ENCODE measurements at places on chromosomes 2 and 18.

DNA sequence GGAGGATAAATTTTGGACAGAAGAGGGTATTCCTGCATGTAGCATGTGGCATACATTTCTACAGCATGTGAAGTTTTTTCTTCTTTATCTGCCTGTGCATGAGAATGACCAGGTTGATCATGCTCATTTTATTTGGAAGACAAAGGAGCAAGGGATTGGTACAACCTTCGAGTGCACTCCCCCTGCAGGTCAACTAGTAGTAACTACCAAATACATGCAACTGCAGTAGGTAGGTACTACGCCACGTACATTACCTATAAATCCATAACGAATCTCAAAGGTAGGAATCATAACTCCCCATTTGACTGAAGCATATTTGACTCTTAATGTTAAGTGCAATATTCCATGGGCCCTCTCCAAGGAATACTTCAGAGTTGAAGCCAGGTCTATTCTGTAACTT lies 763.9 kb downstream of the TSN start:
- no peak for DNase-seq

DNA sequence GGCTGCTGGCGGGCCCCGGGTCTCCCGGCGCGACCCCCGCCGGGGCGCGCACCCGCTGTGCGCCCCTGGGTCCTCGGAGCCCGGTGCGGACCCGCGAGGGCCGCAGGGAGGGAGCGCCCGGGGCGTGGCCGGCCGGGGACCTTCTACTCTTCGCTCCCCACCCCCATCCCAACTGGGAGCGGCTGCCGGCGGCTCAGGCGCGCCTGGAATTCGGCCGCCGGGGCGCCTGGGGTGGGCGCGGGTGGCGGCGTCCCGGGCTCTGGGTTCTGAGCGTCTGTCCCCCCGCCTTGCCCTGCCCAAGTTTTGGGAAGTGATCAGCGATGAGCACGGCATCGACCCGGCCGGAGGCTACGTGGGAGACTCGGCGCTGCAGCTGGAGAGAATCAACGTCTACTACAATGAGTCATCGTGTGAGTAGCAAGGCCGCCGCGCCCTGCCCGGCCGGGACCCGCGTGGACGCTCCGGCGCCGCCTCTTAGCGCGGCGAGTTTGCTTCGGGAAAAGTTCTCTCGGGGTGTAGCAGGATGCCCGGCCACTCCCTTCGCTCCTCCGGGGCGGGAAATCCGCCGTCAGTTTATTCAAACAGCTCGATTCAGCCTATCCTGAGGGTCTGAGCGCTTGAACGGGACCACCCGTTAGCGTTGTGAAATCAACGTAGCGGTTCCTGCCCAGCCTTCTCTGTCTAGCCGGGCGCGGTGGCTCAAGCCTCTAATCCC lies 502 bp downstream of the TUBB6 start:
- DNase-seq = peak; percentile 90

- no peak for DNase-seq
Observed at GRCh38 chr2:213419980-213420379, 135.7 kb downstream of the SPAG16 start.

DNA sequence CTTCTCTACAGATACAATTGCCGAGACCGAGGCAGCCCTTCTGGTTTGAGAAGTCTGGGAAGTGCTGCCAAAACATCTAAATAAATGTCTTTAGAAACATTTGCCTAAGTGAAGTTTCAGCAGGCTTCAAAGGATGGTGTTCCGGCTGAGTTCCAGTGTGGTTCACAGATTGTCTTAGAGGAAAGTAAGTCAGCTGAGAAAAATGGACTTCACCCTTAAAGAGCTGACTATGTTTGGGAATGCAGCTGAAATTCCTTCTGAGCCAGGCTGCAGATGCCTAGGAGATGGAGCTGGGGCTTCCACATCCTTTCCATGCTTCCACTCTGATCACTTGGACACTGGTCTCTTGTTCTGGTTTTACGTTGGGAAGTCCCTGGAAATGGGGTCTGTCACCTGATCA lies 83.6 kb downstream of the FHOD3 start:
- DNase-seq = no peak

GRCh38 chr2:35932276-35932963 lies 423.2 kb upstream of the CRIM1 start:
- DNase-seq = no peak

DNA sequence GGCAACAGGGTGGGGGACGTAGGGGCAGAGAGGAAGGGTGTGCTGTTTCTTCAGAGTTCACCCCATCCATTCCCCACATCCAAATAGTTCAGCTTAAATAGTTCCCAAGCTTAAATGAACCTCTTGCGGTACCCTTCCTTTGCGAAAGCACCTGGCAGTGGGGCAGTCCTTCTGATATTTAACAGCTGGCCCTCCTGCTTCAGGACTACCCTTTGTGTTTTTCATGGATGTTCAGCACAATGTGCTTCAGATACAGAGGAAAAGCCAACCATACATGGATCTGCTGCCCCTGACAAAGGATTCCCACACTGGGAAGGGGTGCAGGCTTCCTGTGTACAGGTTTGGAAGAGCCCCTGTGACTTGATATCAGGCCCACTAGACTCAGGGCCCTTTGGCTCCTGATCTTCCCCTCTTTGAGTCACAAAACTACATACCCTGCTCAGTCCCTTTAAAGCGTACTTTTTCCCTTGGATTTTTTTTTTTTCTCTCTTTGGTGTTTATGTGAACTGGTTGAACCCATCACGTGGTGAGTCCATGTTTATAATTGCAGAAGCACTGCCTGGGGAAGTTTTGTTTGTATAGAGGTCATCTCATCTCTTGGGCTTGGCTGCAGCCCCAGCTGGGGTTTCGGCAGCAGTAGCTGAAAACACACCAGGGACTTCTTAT lies 45.3 kb upstream of the IGFBP5 start:
- no peak for DNase-seq

DNA sequence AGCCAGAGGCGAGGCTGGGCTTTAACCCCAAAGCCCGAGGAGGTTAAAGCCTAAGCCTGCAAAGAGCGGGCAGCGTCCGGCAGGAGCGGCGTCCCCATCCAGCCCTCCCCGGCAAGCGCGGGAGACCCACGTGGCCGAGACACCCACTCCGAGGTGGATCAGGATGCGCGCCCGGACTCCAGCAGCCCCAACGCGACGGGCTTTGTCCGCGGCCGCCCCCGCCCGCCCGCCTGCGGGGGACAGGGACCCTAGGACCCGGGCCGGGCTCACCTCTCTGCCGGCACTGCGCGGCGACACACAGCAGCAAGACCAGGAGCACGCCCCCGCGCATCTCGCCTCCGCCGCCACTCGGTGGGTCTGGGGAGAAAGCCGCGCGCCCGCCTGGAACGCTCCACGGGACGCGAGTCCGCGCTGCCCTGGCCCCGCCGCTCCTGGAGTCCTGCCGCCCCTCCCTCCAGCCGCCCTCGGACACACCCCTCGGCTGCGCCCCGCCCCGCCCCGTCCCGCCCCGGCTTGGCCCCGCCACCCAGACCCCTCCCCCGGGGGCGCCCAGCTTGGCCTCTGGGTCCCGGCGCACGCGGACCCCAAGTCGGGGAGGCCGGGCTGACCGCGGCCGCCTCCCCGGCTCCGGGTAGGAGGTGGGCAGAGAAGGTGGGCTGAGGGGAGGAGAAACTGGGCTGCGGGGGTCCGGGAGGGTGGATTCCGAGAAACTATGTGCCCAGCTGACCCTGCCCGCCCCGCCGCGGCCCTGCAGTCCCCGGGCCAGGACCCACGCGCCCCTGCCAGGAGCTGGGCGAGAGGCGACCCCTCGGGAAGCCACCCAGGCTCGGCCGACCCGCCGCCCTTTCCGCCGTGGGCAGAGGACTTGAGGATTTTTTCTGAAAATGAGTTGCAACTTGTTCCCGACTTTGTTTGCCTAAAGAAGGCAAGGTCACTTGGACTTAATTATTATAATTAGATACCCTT lies at the start of gene LAMA1:
Gene LAMA1, minus strand, starts transcription at position 408 of the 966 bp plus-strand sequence. Its CDS starts 77 bp downstream, at position 331.
- peak; percentile 77 for DNase-seq

GRCh38 chr18:67362906-67363305 lies 153.6 kb downstream of the DSEL start:
- no peak for DNase-seq

- no peak for DNase-seq
Observed at GRCh38 chr2:237056287-237056875, 29.3 kb upstream of the COPS8 start.

- DNase-seq = no peak
Observed at GRCh38 chr2:8370258-8370802, 311.5 kb upstream of the ID2 start.

DNA sequence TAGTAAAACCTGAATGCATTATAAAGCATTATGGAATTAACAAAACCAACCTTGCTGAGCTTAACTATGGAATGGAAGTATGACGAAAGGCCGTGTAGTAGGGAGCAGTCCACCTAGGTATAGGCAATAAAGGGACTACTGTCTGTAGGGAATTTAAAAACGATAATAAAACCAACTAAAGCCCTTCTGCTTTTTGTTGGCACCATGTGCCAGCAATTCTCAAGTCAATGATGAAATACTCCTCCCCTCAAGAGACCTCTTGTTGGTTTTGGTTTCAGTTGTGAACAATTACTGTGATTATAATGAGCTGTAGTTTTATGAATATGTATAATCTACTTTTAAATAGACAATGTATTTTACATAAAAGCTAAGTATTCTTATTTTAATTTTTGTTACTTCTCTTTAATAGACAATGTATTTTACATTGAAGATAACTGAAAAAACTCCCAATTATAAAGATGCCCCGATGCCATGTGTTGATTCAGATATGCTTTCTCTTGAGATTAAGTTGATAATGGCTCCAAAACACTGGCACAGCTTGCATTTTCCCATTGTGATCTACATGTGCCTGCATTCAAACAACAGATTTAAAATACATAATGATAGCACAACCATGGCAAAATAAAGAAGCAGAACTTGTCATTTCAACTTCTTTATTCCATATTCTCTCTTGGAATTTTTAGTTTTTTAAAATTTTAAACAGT lies 55.5 kb upstream of the ZDBF2 start:
- DNase-seq = no peak

Data from right kidney (tissue), 9 donors.